CD4-positive, alpha-beta T cell treated with Interferon alpha-2 for 1 hour (primary cell): ENCODE measurements at places on chromosomes 12 and 14.

GRCh38 chr12:1530592-1531152 is 63.7 kb downstream of the FBXL14 start:
- DNase-seq: no peak

DNA sequence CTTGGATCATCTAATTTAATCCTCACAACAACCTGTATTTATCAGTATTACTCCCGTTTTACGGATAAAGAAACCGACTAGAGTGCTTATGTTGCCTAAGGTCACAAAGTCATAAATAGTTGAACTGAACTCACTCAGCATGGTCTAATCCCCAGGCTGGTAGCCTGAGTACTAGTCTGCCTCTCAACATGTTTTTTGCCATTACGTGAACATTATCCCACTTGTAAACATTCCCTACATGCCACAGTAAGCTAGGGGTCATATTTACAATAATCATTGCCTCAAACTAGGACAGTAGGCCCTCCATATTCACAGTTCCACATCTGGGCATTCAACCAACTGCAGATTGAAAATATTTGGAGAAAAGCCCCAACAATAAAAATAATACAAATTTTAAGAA is 12.1 kb downstream of the SNRPF start:
- DNase-seq: no peak

DNA sequence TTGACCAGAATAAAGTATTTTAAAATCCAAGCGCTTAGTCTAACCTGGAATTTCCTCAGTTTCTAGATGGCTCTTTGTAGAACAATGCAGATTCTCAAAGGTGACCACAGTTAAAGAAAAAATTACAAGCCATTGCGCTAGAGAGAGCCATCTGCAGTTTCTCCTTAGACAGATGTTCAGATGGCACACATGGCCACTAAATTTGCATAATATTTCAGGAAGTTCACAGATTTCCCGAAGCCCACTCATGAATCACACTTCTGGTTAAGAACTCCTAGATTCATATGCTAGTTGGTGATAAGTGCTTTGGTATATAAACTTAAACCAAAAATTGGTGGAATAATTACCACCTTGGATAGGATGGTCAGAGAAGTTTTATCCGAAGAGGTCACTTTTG is 749 bp downstream of the AKAP3 start:
- no peak for DNase-seq

GRCh38 chr12:131994589-131994988 is 44.8 kb downstream of the EP400 start:
- no peak for DNase-seq

GRCh38 chr12:59023861-59024424 is 103.6 kb upstream of the LRIG3 start:
- DNase-seq: no peak

DNA sequence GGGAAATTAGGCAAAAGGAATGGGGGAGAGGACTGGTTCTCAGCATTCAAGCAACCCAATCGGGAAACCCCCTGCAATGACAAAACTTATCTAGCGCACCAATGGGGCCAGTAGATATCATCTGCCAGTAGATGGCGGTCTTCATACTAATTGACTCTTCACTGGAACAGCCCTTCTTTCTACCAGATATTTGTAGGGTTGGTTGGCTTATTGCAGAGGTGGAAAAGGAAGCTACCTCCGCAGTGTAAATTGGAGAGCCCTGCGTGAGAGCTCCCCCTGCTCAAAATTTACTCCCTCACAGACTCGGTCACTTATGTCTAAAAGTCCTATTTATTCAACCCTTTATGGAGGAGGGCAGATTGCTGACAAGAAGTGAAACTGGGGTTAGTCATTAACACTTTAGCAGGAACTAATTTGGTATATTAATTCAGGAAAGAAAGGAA is 166.1 kb upstream of the CCND2 start:
- DNase-seq: peak; percentile 84

DNA sequence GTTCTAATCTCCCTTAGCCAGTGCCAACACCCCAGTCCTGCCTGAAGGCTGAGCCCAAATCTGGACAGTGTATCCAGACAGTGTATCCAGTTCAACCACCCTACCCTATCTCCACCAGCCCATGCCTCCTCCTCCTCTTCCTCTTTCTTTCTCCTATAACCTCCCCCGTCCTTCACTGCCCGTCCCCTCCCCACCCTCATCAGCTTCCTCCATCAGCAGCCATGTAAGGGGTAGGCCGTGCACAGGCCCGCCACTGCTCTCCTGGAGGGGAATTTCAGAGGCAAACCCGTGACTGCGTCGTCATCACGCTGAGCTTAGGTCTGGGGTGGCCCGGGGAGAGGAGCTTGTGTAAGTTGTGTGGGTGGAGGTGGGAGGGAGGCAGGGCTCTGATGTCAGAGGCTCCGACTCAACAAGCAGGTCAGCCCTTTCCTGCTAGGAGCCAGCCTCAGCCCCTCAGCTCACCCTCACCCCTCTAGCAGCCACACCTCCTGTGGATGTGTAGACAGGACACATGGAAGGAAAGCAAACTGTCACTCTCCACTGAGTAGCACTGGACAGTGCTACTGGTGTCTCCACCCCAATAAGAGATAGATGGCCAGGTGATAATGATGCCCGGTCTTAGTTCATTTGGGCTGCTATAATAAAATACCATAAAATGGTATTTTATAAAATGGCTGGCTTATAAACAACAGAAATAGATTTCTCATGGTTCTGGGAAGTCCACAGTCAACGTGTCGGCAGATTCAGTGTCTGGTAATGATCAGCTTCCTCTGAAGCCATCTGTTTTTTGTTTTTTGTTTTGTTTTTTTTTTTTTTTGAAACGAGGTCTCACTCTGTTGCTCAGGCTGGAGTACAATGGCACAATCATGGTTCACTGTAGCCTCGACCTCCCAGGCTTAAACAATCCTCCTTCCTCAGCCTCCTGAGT is 50.5 kb downstream of the IRF2BPL start:
- peak; percentile 85 for DNase-seq

DNA sequence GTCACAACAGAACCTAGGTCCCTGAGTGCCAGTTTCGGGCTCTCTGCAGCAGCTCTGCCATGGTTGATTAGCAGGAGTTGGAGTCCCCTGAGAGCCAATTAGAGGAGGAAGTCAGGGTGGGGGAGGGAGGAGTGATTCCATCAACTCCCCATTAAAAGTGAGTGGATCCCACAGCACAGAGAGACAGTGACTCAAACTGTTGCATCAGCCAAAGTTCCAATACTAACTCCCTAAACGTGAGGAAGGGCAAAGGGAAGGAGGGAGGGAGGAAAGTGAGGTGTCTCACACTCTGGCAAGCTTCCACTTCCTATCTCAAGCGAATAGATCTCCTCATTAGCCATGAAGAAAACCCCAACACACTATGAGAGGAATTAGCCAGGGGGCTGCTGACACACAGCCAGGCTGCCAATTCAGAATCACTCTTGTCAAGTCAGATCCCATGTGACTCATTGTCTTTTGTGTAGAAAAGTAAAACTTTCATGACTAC is 23.6 kb downstream of the OR11H4 start:
- DNase-seq: no peak

- DNase-seq: no peak
Observed at GRCh38 chr12:31308116-31308515, 17.8 kb downstream of the SINHCAF start.

DNA sequence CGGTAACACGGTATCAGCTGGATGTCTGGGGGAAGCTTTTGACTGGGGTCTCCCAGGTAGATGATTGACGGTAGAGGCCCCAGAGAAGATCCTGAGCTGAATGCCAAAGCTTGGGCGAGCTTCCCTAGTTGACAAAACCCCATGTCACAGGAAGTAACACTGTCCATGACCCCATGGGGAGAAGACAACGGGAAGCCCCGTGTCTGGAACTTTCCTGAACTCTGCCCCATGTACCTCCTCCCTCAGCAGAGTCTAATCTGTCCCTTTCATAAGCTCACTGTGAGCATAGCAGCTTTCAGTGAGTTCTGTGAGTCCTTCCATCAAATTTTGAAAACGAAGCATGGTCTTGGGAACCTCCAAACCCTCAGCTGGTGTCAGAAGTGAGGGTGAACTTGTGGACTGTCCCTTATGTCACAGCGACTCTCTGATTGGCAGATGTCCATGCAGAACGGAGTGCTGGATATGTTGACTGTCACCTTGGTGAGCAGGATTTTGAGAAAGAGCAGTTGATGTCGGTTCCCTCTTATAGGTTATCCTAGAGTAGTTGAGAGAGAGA is 29.7 kb upstream of the BEGAIN start:
- DNase-seq: no peak

- DNase-seq: no peak
Observed at GRCh38 chr14:33837943-33838683, 112.8 kb downstream of the EGLN3 start.

DNA sequence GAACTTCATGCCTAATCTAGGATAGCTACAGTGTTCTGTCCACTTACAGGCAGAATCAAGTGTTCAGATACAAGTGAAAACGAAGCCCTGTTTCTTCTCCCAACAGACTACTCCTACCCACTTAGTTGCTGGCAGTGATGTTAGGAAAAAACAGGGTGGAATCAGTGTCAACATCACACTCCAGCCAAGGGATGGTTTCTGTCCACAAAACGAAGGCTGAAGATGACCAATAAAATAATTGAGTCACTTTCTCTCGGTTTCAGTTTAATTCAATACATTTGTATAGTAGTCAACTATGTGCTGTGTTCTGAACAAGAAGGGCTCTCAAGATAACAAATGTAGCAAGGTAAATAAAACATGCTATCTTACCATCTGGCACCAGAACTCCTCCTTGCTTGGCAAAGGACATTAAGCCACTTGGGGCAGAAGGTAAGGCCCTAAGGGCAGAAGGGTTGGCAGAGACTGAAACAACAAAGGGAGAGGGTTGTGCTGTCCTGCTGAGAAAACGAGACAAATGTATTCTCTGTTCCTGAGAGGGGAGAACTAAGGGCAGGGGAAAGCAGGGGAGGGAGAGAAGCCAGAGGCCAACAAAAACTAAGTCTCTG is 393.6 kb downstream of the DPF3 start:
- no peak for DNase-seq

DNA sequence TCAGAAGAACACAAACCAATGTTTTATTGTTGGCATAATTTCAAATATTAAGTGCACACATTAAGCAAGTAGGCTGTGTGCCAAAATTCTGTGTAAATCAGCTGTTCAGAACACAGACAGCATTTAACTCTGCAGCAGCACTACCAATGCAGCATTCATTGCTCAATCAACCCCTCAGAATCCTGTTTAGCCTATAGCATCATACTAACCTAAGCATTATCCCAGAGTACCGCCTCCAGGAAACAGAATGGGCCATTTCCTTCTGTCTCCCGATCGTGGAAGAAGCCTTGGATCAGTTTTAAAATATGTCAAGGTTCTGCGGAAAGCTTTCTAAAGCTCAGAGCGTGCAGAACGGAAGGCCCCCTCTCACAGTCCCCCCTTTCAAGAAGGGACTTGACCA is 3.3 kb downstream of the IL26 start:
- no peak for DNase-seq

DNA sequence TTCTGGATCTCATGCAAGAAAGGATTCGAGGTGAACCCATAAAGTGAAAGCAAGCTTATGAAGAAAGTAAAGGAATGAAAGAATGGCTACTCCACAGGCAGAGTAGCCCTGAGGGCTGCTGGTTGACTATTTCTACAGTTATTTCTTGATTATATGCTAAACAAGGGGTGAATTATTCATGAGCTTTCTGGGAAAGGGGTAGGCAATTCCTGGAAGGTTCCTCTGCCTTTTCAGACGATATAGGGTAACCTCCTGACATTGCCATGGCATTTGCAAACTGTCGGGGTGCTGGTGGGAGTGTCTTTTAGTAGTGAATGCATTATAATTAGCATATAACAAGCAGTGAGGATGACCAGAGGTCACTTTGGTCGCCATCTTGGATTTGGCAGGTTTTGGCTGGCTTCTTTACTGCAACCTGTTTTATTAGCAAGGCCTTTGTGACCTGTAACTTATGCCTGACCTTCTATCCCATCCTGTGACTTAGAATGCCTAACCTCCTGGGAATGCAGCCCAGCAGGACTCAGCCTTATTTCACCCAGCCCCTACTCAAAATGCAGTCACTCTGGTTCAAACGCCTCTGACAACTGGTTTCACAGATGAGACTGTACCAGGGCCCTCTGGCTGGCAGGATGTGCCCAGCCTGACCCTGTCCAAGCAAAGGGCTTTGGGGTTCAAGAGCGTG is 157.7 kb upstream of the SFSWAP start:
- no peak for DNase-seq

- no peak for DNase-seq
Observed at GRCh38 chr12:11701433-11701832, 52.0 kb downstream of the ETV6 start.
